ENCODE measurements at places on chromosomes 2 and 18. TPM values are rescaled to one million over a fixed set of nuclear protein-coding genes. Genes with fewer than 3 reads are reported as not detected.

The SLC4A3 gene
- 6.8 TPM for total RNA-seq

The FHOD3 gene
- 10.5 TPM for total RNA-seq

The TXNDC2 gene
- total RNA-seq = 0.08 TPM

The GCKR gene
- total RNA-seq = not detected

The MYO7B gene
- 0.80 TPM for total RNA-seq

The SPP2 gene
- total RNA-seq = not detected

The GPD2 gene
- total RNA-seq = 48.1 TPM

The NDUFB3 gene
- total RNA-seq = 82.9 TPM

The TUBB6 gene
- 410 TPM for total RNA-seq

The DCAF17 gene
- 2.7 TPM for total RNA-seq

The AMER3 gene
- total RNA-seq = not detected

The HOXD12 gene
- total RNA-seq = 0.60 TPM

The GAD1 gene
- 7.2 TPM for total RNA-seq

The UGT1A5 gene
- not detected for total RNA-seq
